ENCODE measurements at places on chromosomes 4 and X.
A peak's percentile ranks its signal among the peaks of the same experiment; 100 is the strongest.

DNA sequence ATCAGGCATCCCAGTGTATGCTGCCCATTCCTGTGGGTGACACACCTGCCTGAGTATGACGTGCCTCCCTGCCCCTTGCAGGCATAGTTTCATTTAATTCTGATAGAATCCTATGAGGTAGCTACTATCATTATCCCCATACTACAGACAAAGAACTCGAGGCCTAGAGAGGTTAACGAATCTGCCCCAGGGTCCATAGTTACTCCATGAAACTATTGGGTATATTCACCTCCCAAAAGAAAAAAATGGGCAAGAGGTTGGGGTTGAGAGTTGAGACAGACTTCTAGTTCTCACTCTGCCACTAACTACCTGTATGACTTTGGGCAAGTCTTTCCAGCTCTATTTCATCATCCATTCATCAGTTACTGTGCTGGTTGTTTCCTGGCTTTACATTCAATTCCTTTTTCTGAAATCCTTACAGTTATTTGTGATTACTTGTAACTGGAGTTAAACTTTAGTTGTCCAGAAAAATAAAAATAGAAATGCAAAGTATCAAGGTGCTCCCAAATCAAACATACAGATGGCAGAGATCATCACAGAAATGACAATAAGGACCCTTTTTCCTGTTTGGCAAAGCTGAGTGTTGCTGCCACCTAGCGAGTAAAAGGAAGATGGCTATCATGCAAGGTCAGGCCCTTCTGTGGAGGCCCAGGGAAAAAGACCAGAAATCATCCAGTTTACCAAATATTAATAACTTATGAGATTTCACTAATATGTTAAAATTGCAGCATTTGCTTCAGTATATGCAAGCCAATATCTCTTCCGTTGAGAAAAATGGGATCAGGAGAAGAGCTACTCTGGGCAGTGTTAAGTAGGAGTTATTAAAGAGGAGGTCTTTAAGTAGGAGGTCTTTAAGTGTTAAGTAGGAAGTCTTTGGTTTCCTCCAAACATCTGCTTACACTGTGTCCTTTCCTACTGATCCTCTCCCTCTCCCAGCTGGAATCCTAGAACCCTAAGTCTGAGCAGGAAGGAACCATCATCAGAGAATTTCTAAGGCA is 17.1 kb upstream of the MAP7D3 start:
- peak; percentile 54 for DNase-seq

GRCh38 chr4:102692474-102692873 is 68.3 kb downstream of the MANBA start:
- DNase-seq = no peak

GRCh38 chr4:99654361-99654761 is 3.3 kb downstream of the C4orf54 start:
- DNase-seq = no peak

- DNase-seq = no peak
Measured at GRCh38 chr4:153419673-153420278, 46.4 kb upstream of the TMEM131L start.

DNA sequence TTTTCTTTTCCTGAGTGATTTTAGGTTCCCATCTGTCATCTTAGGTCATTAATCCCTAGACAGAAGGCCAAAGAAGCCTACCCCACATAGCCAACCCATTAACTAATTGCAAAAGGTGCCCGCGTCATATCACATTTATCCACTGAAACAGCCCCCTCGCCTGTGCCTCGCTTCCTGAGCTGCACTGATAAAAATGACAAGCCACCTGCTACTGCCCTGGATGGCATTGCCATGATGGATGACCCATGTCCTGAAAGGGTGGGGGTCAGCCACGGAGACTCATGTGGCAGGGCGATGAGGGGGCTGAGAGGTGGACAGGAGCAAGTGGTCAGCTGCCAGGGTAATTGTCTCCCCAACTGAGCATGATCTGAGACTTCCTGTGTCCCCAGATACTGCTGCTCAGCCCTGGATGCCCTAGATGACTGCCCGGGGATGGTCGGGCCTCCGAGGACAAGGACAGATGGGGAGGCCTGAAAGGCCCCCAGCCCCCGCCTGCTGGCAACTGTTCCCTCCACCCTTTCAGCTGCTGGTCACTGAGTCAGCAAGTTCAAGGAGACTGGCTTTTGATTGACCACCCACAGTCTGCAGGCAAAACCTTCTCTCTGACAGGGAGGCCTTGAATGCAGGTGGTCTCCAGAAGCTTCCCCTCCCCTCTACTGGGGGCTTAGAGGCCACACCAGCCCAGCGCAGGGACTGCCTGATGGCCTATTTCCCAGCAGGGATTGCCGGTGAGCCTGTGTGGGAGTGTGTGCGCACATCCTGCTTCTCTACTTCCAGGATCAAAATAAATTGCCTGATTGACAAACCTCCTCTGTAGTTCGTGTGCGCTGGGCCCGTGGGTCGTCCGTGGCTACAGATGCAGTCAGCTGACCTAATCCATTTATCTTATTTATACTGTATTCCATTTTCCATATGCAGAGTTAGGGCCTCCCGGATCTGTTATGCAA is 496.3 kb downstream of the BCOR start:
- DNase-seq = no peak

DNA sequence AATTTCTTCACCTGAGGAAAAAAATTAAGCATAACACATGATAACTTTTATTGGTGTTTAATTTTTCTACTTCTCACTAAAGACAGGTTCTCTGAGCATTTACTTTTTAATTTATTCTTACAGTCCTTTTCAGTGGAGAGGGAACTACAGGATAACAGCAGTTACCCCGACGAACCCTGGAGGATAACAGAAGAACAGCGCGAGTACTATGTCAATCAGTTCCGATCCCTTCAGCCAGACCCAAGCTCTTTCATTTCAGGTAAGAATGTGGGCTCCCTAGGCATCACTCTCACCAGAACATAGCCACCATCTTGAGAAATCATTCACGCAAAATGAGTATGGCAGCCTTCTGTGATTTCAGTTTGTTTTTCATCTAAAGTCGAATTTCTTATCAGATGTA is 100.8 kb downstream of the REPS2 start:
- no peak for DNase-seq

DNA sequence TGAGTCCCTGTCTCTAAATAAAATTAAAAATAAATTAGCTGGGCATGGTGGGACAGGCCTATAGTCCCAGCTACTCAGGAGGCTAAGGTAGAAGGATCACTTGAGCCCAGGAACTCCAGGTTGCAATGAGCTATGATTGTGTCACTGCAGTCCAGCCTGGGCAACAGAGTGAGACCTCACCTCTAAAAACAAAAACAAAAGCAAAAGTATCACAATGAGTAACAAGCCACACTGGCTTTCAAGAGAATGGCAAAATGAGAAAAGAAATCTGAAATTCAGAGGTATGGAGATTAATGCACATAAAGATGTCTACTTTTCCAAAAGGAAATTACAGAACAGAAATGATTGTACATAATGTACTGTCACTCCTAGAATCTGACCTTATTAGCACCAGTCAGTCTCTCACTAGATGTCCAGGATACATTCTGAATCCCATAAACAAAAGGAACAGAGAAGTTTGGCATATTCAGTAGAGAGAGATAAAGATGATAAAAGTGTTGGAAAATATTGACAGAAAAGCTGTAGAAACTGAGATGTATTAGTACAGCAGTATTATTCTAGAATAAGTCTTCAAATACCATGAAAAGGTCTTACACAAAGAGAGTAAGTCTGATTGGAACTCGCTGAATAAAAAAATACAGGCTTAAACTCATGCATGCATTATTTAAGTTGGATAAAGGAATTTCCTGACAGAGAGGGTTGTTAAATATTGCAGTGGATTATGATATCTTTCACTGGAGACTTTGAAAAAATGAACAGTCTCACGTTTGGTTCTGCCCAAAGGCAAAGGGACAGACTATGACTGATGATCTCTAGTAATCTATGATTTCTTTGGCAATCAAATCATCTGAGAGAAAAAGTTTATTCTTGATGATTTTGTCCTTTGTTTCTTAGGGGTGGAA is 102.5 kb downstream of the SH3RF1 start:
- DNase-seq = no peak

DNA sequence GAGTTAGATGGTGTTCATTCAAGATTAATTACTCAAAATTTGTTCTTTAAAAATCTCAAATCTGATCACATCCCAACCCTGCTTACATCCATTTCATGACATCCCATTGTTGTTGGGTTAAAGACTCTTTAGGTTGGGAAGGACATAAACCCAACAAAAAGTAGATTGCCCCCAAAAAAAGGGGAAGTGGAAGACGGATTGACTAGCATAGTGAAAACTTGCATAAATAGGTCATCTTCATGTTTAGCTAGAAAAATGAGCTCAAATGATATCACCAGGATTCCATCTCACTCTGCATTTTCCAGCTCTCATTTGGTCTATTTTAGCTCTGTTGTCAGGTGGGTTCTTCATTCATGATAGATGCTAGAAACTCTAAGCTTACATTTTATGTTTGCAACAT is 18.5 kb upstream of the TET2 start:
- no peak for DNase-seq

- no peak for DNase-seq
Measured at GRCh38 chr4:40699648-40700047, 50.1 kb upstream of the NSUN7 start.

DNA sequence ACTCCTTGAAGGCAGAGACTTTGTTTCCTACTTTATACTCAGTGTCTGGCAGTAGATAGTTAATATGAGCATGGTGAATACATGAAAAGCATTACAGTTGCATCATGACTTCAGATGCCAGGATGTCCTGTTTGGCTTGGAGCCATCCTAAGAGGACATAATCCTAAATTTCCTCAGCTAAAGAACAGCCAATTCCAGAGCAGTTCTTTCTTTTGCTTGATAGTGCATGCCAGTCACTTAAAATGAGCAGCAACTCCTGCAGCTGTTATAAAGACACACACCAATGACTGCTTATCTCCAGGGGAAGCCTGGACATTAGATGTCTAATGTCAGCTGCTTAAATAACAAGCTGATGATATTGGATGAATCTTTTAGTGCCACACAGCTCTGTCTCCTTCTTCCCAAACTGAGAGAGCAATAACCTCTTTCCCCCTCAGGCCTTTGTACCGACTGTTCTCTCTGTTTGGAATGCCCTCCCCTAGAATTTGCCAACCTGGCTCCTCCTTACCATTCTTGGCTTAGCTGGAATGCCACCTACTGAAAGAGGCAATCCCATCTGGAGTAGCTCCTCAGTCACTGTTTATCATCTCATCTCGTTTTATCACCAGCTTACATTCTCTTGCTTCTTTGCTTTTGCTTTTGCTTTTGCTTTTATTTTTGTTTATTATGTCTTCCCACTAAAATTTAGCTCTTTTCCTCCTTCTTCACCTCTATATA is 100.8 kb upstream of the USP38 start:
- no peak for DNase-seq

- no peak for DNase-seq
Measured at GRCh38 chr4:110119880-110120279, 78.5 kb downstream of the ELOVL6 start.

DNA sequence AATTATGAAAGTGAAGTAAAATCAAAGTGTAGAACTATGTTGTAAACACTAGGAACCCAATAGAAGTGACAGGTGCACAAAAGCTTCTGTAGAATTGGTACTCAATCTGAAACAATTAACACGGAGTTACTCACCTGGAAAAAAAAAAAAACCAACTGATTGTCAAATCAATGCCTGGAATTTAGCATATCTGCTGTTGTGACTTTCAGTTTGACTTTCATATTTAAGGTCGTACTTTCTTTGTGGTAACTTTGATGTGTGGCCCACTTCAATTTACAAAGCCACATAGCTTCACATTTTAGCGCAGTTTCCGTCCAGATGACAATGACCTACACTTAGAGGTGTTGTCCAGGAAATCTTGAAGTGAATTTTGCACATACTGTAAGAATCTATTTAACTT is 1124.9 kb downstream of the STIM2 start:
- DNase-seq = no peak

- no peak for DNase-seq
Measured at GRCh38 chrX:37820646-37821045, 26.7 kb downstream of the DYNLT3 start.

DNA sequence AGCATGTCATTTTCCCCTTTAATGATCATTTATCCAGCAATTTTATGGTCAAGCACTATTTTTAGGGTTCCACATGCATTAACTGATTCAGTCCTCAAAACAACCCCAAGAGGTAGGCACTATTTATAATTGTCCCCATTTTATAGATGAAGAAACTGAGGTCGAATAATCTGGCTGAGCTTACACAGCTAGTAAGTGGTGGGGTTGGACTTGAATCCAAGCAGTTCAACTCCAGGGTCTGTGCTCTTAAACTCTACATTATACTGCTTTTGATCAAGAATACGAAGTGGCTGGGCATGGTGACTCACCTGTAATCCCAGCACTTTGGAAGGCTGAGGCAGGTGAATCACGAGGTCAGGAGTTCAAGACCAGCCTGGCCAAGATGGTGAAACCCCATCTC is 3.2 kb upstream of the CHRNA9 start:
- no peak for DNase-seq

GRCh38 chr4:110610940-110611831 is 11.7 kb downstream of the PITX2 start:
- DNase-seq = no peak

GRCh38 chr4:152666946-152667345 is 12.9 kb downstream of the TMEM154 start:
- no peak for DNase-seq

GRCh38 chr4:41718907-41719306 is 29.6 kb downstream of the PHOX2B start:
- no peak for DNase-seq

- no peak for DNase-seq
Measured at GRCh38 chr4:34170946-34171345, 2073.4 kb downstream of the ARAP2 start.

DNA sequence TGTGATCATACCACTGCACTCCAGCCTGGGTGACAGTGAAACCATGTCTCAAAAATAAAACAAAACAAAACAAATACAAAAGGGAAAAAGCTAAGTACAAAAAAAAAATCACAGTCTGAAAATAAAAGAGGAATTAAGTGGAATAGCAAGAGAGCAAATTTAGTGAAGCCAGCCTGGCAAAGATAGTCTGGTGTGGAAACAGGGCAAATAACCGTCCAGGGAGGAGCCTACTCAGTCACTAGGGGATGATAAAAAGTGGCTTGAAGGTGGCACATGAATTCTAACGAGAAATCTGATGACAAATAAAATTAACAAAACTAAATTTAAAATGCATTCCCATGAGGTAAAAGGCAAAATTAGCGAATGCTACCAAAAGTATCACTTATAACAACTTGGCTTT is 8.2 kb downstream of the PDGFC start:
- DNase-seq = no peak

DNA sequence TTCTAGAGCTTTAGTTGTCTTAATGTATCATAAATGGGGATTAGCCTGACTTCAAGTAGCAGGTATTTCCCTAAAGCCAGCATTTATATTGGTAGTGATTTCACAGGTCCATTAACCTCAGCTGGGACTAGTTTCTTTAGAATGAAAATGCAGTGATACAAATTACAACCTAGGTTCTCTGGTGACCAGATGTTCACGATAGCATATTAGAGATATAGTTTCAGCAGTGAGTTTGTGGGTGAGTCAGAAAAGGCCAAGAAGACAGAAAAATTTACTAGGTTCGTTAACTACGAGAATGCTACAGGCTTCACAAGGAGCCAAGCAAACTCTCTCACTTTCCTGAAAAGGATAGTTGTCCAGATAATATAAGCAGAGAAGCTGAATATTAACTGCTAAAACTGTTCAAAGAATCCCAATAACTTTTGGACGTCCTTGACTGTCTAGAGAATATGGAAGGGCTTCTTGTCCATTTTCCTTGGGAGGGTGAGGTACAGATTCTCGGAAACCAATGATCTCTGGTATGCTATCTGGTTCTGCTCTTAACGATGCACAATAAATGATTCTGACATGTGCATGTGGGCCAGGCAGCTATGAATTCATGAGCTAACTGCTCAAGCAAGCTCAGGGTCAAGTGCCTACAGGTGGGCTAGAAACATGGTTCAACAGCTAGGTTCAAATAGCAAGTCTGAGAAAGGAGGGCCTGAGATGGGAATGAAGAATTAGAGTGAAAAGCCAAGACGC is 6.0 kb upstream of the SPCS3 start:
- no peak for DNase-seq
